ENCODE measurements at places on chromosomes 2 and 18.

DNA sequence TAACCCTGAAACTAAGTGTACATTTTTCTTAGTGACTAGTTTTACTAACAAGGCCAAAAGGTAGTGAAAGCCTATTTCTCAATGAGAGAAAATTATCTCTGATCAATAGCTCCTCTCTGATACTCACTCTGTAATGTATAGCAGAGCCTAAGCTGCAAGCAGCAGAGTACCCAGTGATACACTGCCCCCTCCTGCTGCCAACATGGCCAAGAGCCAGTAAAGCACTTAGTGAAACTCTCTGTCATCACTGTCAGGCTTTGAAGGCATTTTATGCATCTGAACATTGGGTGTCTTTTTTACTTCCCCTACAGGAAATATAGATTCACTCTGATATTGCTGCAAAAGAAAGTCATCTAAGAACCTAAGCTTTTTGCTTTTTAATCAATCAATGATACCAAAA is 784.1 kb upstream of the CDH7 start:
- no peak for DNase-seq

- no peak for DNase-seq
Measured at GRCh38 chr2:3046170-3046865, 331.3 kb downstream of the EIPR1 start.

DNA sequence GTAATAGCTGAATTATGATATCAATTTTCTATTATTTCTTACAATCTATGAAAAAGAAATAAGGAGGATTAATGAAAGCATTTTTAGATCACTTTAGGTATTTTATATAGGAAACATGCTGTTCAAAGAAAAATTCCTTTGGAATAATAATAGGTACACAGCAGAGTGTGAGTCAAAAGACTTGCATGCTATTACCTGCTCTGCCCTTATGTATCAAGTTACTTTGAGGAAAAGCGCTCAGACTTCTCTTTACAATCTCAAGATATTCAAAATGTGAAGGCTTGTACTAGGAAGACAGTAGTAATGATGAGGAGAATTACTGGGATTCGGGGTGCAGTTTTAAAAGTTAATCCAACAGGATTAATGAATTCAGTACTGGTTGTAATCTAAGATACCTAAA is 29.1 kb upstream of the RNU4ATAC start:
- no peak for DNase-seq

- DNase-seq, result no peak
Measured at GRCh38 chr2:11569636-11570035, 35.8 kb downstream of the GREB1 start.

DNA sequence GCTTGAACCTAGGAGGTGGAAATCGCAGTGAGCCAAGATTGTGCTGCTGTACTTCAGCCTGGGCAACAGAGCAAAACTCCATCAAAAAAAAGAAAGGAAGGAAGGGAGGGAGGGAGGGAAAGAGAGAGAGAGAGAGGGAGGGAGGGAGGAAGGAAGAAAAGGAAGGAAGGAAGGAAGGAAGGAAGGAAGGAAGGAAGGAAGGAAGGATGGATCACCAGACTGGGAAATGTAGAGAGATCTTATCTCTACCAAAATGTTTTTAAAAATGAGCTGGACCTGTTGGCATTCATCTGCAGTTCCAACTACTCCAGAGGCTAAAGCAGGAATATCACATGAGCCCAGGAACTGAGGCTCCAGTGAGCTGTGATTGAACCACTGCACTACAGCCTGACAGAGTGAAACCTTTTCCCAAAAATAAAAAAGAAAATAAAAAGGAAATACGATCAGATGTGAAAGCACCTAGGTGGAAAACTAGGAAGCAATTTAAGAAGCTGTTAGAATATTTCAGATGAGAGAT is 239.4 kb downstream of the CDH7 start:
- DNase-seq, result no peak

GRCh38 chr2:236578411-236578846 is 8.8 kb downstream of the ACKR3 start:
- DNase-seq, result no peak

DNA sequence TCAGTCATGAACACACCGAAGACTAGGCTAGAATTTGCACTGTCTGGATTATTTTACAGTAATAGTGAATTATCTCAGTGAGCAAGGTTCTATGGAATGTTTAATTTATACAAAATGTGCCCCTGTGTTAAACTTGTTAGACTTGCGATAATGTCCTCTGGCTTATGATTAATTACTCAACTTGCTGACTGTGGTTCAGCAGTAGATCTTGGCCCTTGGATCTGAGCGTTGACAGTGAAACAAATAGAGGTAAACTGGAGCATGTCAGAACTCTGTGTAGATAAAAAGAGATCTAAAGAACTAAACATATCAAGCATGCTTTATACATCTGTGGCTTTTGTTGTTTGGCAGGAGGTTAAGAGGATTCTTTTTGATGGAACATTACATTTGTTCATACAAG is 407.6 kb downstream of the DSEL start:
- DNase-seq, result no peak

GRCh38 chr2:70746094-70746974 is 21.7 kb downstream of the ADD2 start:
- DNase-seq, result no peak

DNA sequence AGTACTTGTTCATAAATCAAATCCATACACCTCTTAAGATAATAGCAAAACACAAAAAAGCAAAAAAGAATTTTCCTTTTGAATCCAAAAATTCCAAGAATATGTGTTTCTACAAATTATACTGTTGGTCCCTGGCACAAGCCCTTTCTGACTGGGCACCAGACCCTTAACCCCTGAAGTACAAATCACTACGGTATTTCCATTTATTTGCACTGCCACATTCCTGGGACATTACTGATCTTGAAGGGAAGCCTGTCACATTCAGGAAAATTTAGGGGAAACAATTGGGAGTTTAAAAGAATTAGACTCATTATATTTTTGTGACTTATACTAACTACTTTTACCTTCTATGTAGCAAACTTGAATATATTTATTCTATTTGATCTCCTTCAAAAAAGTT is 98.8 kb downstream of the ZNF521 start:
- no peak for DNase-seq

GRCh38 chr2:224405841-224406370 is 4.0 kb upstream of the FAM124B start:
- no peak for DNase-seq

GRCh38 chr2:119366161-119366648 is 429 bp downstream of the C2orf76 start:
- no peak for DNase-seq

GRCh38 chr2:134676960-134677359 is 41.8 kb downstream of the TMEM163 start:
- DNase-seq, result no peak

DNA sequence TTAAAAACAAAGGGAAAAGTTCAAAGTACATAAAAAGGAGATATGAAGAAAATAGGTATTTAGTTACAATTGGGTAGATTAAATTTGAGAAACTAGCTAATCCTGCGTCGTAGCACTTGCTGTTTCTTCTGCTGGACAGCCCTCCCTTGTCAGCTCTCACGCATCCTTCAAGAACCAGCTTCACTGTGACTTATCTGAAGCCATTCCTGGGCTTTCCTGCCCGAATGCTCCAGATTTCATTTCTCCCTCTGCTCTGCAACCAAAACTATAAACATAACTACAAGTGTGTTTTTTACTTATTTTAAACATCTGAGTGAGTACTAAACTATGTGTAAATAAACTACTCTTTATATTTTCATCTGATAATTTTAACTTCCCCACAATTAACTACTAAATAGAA is 149.2 kb downstream of the MTCL1 start:
- DNase-seq, result no peak

DNA sequence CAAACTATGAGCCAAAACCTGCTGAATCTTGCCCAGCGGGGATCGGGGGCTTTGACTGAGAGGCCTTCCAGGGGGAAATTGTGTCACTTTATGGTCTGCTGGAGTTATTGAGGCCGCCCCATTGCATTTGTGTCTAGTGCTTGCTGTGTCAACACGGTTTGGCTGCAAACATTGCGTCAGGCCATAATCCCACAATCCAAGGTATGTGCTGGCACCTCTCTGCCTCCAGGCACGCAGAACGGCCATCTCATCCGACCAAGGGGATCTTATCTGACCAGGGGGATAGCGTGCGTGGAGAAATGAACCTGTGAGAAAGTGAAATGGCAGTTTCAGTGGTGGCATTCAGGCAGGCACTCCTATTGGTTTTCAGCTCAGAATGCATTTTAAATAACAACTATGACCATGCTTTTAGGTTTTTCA is 18.1 kb upstream of the LYPD6B start:
- no peak for DNase-seq

GRCh38 chr18:424071-424661 is 76.3 kb downstream of the COLEC12 start:
- DNase-seq, result no peak

Data from amygdala (tissue), 56 donors.